ENCODE measurements at places on chromosomes 2 and 18.

DNA sequence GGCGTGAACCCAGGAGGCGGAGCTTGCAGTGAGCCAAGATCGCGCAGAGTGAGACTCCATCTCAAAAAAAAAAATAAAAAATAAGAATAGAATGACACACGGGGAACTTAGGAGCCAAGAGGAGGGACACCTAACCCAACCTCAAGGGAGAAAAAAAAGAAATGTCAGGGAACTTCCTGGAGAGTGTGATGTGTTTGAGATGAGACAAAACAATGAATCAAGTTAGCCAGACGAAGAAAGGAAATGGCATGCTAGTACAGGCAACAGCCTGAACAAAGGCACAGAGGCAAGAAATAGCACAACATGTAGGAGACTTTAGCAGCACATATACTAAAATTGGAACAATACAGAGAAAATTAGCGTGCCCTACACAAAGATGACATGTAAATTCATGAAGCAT is 36.7 kb upstream of the PAPOLG start:
- DNase-seq = no peak

DNA sequence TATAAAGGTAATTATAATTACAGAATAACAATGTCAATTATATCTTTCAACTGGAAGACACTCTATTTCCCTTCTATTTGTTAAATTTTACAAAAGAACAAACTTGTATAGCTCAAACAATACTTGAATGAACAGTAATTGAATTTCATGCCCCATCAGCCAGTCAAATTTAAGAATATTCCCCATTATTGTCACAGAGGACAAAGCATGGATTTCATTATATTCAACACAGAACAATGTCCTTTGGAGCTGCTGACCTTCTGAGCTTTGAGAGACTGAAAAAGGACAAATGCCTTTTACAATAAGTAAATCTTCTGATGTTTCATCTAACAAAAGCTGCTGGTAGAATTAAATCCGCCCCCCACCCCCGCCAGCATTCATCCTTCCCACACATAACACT is 187.5 kb upstream of the MC4R start:
- DNase-seq = no peak

DNA sequence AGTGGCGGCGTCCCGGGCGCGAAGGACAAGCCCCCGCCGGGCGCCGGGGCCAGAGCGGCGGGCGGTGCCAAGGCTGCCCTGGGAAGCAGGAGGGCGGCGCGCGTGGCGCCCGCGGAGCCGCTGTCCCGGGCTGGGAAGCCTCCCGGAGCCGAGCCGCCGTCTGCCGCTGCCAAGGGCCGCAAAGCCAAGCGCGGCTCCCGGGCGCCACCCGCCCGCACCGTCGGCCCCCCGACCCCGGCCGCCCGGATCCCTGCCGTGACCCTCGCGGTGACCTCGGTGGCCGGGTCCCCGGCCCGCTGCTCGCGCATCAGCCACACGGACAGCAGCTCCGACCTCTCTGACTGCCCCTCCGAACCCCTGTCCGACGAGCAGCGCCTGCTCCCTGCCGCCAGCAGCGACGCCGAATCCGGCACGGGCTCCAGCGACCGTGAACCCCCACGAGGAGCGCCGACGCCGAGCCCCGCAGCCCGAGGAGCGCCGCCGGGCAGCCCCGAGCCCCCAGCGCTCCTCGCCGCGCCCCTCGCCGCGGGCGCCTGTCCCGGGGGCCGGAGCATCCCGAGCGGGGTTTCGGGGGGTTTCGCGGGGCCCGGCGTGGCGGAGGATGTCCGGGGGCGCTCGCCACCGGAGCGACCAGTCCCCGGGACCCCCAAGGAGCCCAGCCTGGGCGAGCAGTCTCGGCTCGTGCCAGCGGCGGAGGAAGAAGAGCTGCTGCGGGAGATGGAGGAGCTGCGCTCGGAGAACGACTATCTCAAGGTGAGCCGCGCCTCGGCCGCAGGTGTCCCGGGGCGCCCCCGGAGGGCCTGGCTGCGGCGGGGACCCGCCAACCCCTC is 820 bp downstream of the MTCL1 start:
- no peak for DNase-seq

GRCh38 chr2:215397632-215398341 is 38.1 kb downstream of the FN1 start:
- no peak for DNase-seq

DNA sequence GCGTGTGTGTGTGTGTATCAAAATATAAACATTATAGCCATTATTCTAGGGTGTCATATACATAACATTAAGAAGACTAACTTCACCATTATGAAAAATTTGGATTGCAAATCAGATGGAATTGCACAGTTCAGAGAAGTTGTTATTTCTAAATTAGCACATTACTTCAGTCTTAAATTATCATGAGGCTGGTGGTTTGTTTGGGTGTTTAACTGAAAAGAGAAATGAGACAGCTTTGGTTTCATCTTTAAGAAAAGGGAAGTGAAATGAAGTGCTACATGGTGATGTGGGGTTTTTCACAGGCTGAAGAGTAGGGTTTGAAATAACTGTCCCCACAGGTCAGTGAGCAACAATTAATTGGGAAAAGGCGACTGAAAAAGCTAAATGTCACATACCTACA is 161.2 kb upstream of the XIRP2 start:
- DNase-seq = no peak

DNA sequence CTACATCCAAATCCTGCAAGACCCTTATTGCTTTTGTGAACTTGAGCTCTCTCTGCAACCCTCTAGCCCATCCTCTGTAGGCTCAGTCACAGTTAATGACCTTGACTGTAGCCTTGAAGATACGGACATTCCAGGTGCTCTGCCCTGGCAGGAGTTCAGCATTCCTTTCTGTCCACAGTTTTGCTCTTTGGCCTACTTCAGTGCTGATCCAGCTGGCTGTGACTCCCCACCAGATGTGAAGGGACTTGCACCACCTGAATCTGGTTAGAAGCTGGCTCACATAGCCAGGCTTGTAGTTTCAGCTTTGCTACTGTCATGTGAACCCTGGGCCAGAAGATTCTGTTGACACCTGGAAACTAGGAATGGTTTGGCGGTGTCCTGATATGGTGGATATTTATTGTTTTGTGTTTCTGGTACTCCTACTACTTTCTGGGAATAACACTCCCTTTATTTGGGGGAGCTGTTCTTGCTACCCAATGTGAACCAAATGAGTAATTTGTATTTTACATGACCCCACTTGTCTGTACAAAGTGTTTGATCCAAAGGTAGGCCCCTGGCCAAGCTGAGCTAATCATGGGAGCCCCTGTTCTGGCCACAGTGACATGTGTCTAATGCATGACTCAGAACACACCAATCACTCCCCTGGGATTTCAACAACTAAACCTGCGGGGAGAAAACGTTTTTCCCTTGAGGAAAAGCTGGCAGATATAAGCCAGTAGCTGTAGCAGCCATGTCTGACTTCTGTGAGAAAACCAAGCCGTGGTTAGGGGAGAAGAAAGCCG is 73.4 kb downstream of the CDCA7 start:
- no peak for DNase-seq

GRCh38 chr2:144512891-144513351 is 7.0 kb downstream of the ZEB2 start:
- DNase-seq = no peak

- DNase-seq = no peak
These were observed 69.5 kb upstream of the CHRNA1 start for GRCh38 chr2:174833737-174834136.

- DNase-seq = no peak
These were observed 288.5 kb upstream of the SLC39A10 start for GRCh38 chr2:195368249-195369217.

GRCh38 chr2:216773072-216773471 is 77.7 kb upstream of the IGFBP5 start:
- DNase-seq = no peak

DNA sequence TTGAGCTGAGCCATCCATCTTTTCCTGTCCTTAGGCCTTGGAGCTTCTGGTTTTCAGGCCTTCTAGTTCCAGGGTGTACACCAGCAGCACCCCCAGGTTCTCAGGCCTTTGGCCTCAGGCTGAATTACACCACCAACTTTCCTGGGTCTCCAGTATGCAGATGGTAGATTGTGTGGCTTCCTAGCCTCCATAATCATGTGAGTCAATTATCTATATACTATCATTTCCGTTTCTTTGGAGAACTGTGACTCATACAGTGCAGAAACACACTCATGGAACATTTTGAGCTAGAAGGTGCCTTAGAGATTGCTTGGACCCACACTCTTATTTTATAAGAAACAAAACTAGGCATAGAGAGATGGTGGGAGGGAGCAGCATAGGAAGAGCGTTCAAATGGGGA is 167.4 kb downstream of the NCK2 start:
- no peak for DNase-seq

DNA sequence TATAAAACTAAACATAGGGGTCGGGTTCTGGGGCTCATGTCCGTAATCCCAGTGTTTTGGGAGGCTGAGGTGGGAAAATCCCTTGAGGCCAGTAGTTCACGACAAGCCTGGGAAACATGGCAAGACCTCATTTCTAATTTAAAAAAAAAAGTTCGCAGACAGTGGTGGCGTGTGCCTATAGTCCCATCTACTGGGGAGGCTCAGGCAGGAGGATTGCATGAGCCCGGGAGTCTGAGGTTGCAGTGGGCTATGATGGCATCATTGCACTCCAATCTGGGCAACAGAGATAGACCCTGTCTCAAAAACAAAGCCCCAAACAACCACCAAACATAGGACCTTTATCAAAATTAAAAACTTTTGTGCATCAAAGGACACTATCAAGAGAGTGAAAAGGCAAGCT is 9.8 kb upstream of the HAAO start:
- no peak for DNase-seq

Data from GOT3 (cell line).